ENCODE measurements at places on chromosomes 2 and 18.

- no peak for DNase-seq
Observed at GRCh38 chr2:218853766-218854165, 5.8 kb upstream of the WNT6 start.

- DNase-seq: no peak
Observed at GRCh38 chr18:26121476-26121875, 12.2 kb upstream of the PSMA8 start.

DNA sequence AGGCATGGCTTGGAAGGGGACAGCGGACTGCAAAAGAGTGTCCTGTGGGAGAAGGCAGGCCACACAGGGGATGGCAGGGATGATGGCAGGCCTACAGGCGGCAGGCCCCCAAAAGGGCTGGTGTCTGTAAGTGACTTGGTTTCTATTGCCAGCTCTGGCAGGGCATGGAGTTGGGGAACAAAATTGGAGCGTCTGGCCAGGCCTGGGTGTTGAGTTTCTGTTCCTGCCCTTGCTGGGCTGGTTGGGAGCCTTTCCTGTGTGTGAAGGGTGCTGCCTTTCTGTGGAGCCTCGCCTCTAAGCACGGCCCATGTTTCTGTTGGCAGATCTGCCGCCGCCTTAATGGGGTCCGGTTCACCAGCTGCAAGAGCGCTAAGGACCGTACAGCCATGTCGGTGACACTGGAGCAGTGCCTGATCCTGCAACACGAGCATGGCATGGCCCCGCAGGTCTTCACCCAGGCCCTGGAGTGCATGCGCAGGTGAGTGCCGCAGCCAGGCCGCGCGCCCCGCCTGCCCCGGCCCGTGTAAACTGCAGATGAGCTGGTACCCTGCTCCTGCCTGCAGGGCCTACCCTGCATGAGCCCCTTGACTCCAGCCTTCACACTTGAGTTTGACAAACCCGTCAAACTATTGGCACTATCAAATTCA is 31.5 kb downstream of the COA5 start:
- no peak for DNase-seq

DNA sequence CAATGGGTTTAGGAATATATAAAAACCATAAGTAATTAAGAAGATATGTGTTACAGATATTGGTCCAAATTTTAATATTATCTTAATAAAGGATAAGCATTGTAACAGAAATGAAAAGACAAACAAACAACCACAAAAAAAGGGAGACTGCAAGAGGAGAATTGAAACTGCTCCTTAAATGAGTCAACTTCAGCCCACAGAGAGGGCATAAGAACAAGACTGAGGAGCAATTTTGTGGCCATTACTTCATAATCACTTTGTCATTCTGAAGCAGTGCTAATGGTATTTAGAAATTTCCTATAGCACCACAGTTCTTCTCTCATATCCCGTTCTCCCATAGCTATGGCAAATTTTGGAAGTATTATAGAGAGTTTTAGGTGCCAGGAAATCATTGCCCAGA is 193.2 kb upstream of the HNMT start:
- DNase-seq: no peak

DNA sequence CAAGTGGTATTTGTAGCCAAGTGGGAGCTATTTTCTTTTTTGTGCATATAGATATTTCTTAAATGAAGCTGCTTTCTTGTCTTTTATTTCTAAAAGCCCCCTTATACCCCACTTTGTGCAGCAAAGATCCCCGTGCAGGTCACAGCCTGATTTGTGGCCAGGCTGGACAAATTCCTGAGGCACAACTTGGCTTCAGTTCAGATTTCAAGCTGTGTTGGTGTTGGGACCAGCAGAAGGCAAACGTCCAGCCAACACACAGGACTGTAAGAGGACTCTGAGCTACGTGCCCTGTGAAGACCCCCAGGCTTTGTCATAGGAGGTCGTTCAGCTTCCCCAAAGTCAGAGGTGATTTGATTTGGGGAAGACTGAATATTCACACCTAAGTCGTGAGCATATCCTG is 21.9 kb downstream of the FOSL2 start:
- DNase-seq: no peak

DNA sequence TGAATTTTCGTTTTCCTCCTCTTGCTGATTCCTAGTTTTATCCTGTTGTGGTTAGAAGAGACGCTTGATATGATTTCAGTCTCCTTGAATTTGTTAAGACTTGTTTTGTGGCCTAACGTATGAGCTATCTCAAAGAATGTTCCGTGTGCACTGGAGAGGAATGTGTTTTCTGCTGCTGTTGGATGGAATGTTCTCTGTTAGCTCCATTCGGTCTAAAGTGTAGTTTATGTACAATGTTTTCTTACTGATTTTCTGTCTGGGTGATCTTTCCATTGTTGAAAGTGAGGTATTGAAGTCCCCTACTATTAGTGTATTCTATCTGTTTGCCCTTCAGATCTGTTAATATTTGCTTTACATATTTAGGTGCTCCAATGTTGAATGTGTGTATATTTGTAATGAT is 25.9 kb downstream of the COLEC11 start:
- no peak for DNase-seq

- no peak for DNase-seq
Observed at GRCh38 chr2:216942016-216942415, 82.2 kb upstream of the TNP1 start.

GRCh38 chr18:46497129-46497528 is 159.9 kb downstream of the LOXHD1 start:
- peak; percentile 91 for DNase-seq

DNA sequence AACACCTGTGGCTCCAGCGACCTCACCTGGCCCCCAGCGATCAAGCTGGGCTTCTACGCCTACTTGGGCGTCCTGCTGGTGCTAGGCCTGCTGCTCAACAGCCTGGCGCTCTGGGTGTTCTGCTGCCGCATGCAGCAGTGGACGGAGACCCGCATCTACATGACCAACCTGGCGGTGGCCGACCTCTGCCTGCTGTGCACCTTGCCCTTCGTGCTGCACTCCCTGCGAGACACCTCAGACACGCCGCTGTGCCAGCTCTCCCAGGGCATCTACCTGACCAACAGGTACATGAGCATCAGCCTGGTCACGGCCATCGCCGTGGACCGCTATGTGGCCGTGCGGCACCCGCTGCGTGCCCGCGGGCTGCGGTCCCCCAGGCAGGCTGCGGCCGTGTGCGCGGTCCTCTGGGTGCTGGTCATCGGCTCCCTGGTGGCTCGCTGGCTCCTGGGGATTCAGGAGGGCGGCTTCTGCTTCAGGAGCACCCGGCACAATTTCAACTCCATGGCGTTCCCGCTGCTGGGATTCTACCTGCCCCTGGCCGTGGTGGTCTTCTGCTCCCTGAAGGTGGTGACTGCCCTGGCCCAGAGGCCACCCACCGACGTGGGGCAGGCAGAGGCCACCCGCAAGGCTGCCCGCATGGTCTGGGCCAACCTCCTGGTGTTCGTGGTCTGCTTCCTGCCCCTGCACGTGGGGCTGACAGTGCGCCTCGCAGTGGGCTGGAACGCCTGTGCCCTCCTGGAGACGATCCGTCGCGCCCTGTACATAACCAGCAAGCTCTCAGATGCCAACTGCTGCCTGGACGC is 4.9 kb downstream of the GPR35 start:
- no peak for DNase-seq

DNA sequence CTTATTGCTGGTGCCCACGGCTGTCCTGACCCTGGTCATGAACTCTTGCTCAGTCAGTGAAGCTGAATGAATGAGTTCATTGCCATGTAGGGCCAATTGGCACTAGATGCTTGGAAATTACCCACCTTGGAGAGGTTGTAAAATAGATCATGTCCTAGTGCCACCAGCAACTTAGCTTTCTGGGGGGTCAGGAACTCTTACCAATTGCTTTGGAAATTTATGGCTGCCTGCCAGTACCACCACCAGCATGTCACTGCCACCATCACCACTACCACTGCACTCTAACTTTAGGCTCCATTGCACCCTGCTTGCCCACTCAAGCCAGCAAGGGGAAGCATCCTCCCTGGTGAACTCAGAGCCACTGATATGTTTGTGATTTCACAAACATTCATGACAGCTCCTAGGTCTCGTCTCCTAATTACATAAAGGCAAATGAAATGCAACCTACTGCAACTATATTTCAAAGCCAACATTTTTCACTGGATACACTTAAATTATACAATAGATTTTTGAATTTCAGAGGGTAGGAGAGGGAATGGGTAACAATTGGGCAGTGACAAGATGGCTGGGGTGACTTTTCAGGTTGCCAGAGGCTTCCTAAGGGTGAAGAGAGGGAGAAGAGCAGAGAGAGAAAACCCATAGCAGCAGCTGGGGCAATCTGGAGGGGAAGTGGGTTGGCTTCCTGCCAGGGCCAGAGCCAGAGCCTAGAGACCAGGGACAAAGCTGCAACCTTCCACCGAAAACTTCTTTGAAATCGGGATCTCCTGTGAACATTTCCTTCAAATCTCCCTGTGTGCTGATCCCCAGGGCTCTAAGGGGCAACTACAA is 3.5 kb upstream of the EMILIN1 start:
- no peak for DNase-seq

DNA sequence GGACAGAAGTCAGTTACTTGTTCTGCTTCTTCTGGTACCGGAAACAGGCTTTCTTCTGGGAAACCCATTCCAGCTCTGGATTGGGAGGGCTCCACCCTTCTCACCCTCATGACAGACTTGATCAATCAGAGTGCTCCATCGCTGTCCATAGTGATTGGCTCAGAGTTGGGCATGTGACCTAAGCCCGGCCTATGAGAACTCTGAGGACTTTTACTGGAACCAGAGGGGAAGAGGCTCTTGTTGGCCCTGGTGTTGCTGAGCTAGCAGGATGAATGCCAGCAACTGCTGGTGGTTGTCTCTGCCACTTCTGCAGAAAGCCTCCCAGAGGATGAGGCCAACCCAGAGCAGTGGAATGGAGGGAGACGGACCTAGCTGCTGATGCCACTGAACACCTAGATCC is 33.3 kb downstream of the TMEM37 start:
- no peak for DNase-seq

DNA sequence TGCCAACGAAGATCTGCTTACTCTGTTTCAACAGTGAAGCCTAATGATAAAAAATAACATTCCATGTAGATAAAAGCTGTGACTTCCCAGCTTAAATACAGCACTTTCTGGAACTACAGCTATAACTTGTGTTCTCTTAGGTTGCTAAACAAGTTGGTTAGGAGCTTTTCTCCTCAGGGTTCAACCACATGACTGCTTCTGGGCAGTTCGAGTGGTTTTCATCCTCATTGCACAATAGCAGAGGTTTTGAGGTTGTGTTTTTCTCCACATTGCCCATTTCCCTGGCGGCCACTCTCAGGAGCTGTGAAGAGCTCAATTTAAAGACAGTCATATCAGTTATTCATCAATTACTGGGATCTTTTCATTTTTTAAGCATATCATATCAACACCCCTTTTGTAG is 102.2 kb upstream of the CYP1B1 start:
- DNase-seq: no peak

- peak; percentile 24 for DNase-seq
Observed at GRCh38 chr2:3001615-3002560, 375.7 kb downstream of the EIPR1 start.

GRCh38 chr18:63823516-63824219 is 48.5 kb downstream of the SERPINB7 start:
- DNase-seq: peak; percentile 23

DNA sequence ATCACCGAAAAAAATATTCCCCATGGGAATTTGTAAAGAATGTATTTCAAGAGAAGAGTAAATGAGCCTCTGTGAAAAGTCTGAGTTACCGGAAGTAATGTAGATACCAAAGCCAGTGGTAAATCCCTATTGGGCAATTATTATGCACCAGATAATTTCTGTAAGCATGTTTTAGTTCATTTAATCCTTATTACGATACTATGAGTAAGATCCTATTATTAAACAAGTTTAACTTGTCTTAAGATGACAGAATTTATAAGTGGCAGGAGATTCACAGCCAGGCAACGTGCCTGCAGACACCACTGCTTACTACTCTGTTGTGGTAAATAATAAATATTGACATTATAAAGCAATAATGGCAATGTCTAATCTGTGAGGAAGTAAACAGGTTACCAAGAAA is 280.8 kb upstream of the RGPD4 start:
- no peak for DNase-seq

- no peak for DNase-seq
Observed at GRCh38 chr2:196606516-196606915, 33.0 kb upstream of the CCDC150 start.

- DNase-seq: no peak
Observed at GRCh38 chr18:72692595-72692994, 148.5 kb upstream of the CBLN2 start.

DNA sequence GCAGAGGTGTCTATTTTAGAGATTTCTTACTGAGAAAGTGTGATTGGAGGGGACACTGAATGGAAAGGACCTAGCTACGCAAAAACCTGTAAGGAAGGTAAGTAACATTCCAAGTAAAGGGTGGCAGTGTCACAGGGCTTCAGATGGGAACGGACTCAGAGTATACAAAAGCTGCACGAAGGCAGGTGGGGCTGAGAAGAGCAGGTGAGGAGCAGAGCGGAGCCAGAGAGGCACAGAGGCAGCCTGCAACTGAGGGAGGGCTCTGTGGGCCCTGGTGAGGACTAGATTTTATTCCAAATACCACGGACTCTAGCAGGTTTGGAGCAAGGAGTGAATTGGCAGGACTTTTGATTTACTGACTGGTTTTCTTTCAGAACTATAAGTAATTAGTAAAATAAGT is 331.3 kb upstream of the PKDCC start:
- no peak for DNase-seq

- DNase-seq: no peak
Observed at GRCh38 chr2:165874445-165875039, 79.0 kb downstream of the TTC21B start.

DNA sequence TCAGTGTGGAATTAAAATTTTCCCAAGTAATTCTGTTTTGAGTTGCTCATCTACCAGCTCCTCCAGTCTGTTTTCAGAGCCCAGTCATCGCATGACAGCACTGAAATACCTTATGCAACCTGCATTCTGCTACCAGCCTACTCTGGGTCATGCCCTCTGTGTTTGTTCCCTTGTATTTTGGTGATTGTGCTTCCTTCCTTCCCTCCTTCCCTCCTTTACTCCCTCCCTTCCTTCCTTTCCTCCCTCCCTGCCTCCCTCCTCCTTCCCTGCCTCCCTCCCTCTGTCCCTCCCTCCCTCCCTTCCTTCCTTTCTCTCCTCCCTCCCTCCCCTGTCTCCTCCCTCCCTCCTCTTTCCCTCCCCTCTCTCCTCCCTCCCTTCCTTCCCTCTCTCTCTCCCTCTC is 289.6 kb downstream of the CDH2 start:
- no peak for DNase-seq

Measured in nephron progenitor cell (in vitro differentiated cells).